ENCODE measurements at places on chromosomes 6 and 20.
A peak's percentile ranks its signal among the peaks of the same experiment; 100 is the strongest.

DNA sequence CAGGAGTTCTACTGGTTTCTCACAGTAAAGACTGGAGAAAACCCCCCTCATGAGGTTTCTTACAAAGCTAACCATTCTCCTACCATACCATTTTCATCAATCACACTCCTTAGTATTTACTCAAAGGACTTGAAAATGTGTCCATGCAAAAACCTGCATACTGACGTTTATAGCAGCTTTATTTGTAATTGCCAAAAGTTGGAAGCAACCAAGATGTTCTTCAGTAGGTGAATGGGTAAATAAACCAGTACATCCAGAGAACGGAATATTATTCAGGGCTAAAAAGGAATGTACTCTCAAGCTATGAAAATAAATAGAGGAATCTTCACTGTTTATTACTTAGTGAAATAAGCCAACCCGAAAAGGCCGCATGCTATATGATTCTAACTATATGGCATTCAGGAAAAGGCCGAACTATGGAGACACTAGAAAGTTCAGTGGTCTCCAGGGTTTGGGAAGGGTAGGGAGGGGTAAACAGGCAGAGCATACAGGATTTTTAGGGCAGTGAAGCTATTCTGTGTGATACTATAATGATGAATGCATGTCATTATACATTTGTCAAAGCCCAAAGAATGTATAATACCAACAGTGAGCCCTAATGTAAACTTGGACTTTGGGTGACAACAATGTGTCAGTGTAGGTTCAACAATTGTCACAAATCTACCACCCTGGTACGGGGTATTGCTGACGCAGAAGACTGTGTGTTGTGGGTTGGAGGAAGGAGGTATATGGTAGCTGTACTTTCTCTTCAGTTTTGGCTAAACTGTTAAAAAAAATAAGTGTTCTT, 50.6 kb downstream of the SNX5 start:
- DNase-seq, result no peak

DNA sequence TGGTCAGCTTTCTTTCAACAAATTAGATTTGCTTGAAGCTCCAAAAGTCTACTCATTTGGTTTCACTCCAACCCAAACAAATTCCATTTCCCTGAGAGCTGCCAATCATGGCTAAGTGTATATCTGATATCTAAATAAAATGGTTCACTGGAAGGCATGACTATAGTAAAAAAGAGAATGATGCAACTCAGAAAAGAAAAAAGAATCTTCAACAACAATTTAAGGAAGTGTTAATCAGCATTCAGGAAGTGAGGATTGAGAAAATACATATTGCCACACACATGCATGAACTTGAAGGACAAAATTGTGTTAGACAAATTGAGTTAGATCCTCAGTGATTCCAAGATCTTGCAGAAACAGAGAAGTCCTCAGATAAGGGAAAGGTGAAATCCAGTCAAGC, 972.9 kb upstream of the FLRT3 start:
- DNase-seq, result no peak

GRCh38 chr20:12969071-12969669, 39.6 kb upstream of the SPTLC3 start:
- no peak for DNase-seq

- no peak for DNase-seq
Measured at GRCh38 chr20:24721891-24722568, 227.0 kb upstream of the CST7 start.

- DNase-seq, result no peak
Measured at GRCh38 chr6:50198245-50198644, 148.5 kb upstream of the DEFB112 start.

- no peak for DNase-seq
Measured at GRCh38 chr6:158500016-158500735, 59.7 kb upstream of the TMEM181 start.

DNA sequence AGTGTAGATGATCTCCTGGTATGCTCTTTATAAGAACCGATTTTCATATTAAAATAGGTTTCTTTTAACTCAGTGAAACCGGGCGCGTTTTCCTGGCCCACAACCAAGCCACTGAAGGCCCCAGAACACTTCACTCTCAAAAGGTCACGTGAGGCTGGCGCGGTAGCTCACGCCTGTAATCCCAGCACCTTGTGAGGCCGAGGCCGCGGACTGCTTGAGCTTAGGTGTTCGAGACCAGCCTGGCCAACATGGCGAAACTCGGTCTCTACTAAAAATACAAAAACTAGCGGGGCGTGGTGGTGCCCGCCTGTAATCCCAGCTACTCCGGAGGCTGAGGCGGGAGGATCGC, 402 bp upstream of the TAF8 start:
- DNase-seq, result no peak

GRCh38 chr20:18728870-18729224, 84.7 kb upstream of the SCP2D1 start:
- DNase-seq, result no peak

- no peak for DNase-seq
Measured at GRCh38 chr6:104301951-104302350, 557.8 kb downstream of the HACE1 start.

DNA sequence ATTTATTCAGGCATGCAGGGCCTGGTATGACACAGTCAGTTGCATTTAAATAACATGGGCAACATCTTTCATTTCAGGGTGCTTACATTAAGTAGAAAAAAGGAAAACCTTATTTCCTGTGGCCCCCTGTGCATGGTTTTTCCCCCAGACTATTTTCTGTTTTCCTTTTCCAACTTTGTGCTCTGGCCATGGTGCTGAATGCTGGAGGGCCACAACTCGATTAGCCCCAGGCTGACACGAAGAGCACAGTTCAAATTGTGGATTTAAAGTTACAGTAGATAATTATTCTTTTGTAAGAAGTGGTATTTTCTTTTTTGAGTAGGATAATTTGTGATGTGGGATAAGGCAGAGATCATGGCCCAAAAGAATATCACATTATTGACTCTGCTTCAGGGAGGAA, 332.0 kb downstream of the HAO1 start:
- DNase-seq, result no peak

DNA sequence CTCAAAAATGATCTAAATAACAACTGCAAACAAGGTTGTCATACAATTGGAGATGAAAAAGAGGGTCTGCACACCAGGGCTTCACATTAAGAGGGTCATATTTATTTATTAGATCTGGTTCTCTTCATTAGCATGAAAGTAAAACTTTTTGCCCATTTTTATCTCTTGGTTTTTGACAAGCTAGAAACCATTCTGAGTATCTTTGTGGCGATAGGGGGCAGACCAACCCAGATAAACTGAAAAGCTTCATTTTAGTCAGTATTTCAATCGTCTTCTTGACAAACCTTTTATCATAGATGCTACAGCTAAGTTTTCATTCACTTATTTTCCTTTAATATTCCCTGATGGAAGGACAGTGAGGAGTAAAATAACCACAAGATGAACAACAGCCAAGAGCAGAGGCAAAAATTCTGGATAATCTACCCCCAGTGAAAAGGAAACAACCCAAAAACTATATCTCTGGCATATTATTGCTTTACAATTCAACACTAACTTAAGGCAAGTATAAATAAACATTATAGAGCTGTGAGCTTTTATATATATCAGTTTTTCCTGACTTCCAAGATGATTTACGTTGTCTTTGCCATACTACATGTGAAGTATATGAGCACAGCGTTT, 45.2 kb downstream of the THEMIS start:
- peak; percentile 54 for DNase-seq

DNA sequence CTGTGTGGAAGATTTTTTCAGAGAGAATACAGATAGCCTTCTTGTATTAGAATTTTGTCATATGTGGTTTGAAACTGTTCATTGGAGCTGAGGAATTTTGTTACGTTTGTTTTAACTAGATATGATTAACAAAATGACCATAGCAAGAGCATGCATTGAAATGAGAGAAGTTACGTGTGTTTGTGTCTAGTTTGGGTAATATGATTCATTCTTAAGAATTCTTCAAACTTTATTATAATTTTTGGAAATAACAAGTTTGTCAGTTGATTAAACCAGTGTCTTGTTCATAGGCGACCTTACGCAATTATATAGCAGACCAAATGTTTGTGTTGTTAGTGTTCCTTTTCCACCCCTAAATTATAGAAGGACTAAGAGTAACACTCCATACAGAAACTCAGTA, 5.5 kb downstream of the GMNN start:
- DNase-seq, result no peak

- DNase-seq, result no peak
Measured at GRCh38 chr6:160005211-160005610, 36.3 kb downstream of the IGF2R start.

- DNase-seq, result no peak
Measured at GRCh38 chr6:143149771-143150170, 89.1 kb downstream of the AIG1 start.

- DNase-seq, result no peak
Measured at GRCh38 chr20:53205046-53205445, 232.9 kb downstream of the TSHZ2 start.

DNA sequence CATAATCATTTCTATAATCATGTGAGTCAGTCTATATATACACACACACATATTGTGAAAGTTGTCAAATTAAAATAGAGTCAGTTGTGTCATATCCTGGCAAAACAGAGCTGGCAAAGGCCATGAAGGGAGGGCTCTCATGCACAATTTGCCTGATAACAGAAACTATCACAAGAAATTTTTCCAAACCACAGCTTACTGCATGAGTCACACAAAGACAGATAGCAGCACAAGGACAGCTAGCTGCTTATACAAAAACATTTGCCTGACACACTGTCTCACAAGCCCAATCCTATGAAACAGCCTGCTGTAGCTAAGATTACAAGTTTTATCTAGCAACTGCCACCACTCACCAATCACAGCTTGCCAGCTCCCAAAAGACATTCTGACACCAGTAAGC, 848.5 kb upstream of the MAN1A1 start:
- no peak for DNase-seq

GRCh38 chr20:39823224-39823623, 861.1 kb downstream of the DHX35 start:
- no peak for DNase-seq

DNA sequence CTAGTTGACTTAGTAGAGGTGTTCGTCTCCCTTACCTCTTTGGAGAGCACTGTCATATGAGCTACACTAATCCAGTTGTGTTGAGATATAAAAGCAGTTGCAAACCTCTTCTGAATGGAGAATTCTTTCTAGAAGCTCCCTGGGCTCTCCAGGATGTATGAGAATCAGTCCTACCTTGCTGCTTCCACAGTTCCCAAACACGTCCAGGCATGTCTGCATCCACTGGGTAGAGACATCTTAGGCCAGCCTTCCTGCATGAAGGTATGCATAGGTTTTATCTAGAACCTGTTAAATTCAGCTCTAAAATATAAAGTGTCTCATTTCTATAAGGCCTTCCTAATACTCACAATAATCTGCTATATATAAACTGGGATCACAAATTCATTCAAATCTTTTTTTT, 297.7 kb downstream of the CDC5L start:
- DNase-seq, result no peak

DNA sequence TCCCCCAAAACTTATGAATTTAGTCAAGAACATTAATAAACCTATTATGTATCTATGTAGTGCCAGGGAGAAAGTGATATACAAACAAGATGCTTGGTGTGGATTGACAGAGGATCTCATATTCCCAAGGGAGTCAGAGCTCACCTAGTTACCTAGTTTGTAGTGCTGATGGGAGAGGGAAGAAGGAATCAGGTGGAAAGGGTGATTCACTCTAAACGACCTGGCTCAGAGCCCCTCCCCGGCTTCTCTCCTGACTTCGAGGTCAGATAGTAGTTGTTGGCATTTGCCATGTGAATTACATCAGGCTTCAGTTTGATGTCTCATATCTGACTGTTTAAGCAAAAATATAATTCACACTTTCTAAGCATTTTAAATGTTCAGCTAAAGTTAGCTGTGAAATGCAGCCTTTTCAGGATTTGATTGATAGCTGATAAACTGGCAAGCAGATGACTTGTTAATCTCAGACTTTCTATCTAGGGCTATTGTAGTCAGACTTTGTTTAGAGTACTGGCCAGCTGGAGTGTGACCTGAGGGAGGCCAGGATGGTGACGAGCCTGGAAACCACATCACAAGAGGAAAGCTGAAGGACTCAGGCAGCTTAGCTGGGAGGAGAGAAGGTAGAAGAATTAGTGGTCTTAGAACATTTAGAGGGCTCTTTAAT, 123.7 kb downstream of the AKAP7 start:
- no peak for DNase-seq

DNA sequence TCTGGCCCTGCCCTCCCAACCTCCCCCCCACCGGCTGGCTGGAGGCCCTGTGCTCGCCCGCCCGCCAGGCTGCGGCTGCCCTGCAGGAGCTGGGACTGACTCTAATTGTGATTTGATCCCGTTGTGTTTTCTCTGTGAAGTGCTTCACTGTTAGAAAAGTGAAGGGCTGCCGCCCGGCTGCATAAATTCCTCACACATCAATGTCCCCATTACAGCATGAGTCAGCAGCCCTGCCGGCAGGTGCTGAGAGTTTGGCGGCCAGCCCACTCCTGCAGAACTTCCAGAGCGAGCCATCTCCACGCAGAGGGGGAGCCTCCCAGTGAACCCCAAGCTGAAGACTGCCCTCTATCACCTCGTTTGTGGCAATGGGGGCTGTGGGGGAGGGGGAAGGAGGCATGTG, 137.9 kb downstream of the DLL1 start:
- no peak for DNase-seq

GRCh38 chr6:142932889-142933288, 12.1 kb downstream of the HIVEP2 start:
- DNase-seq, result no peak

- DNase-seq, result no peak
Measured at GRCh38 chr6:113696960-113697359, 160.2 kb upstream of the MARCKS start.

DNA sequence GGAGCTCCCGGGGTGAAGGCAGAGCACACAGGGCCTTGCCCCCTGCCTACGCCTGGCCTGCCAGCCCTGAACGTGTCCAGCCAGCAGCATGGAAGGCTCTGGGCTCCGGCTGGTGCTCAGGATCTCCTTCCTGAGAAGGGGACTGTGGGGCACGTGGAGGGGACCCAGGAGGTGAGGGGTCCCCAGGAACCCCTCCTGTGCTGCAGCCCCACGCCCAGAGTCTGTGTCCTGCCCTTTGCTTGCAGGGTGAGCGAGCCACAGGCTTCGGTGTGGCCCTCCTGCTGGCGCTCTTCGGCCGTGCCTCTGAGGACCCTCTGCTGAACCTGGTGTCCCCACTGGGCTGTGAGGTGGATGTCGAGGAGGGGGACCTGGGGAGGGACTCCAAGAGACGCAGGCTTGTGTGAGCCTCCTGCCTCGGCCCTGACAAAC, 22.3 kb downstream of the NPEPL1 start:
- no peak for DNase-seq

DNA sequence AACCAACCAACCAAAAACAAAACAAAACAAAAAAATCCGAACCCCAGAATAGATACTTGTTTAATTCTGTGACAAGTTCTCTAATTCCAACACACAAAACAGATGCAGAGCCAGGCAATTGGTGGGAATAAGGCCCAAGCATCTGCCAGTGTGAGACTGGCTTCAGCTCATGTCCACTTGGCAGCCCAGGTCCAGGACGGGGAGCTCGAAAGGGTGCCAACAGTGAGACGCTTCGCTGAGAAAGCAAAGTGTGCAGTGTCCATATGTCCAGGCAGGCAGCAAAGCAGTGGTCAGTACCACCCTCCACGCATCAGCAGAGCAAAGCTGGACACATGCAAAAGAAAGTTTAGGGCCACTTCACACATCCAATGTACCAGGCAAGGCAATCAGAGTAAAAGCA, 102.9 kb downstream of the RALGAPA2 start:
- DNase-seq, result no peak

All from Jurkat, Clone E6-1 (cell line).